ENCODE measurements at places on chromosomes 12 and 14. TPM values are rescaled to one million over a fixed set of nuclear protein-coding genes. Genes with fewer than 3 reads are reported as not detected.

Gene LRIG3
- 211 TPM for total RNA-seq

Gene ERO1A
- 106 TPM for total RNA-seq

Gene B3GNT4
- not detected for total RNA-seq

Gene ALDH2
- total RNA-seq, result 57.9 TPM

Gene CCDC184
- total RNA-seq, result 0.33 TPM

Gene ALG10
- 5.7 TPM for total RNA-seq

Gene FGD4
- 19.2 TPM for total RNA-seq

Gene C12orf50
- 0.17 TPM for total RNA-seq

Gene RFLNA
- not detected for total RNA-seq

Gene TSPAN11
- 1.0 TPM for total RNA-seq

Gene GCN1
- 146 TPM for total RNA-seq

Gene SLC6A13
- 0.17 TPM for total RNA-seq

Gene DBX2
- total RNA-seq, result not detected

Gene PYGL
- 90.3 TPM for total RNA-seq

Gene LUM
- 202 TPM for total RNA-seq

Gene EMC9
- 11.1 TPM for total RNA-seq

Gene NUBPL
- 9.4 TPM for total RNA-seq

Gene L3HYPDH
- total RNA-seq, result 55.1 TPM

Gene PIWIL1
- total RNA-seq, result not detected

Gene KLHL28
- 10.2 TPM for total RNA-seq

Gene PDE3A
- total RNA-seq, result 2.6 TPM

Gene IL26
- total RNA-seq, result not detected

Gene AMDHD1
- total RNA-seq, result 0.33 TPM

Gene TTC9
- total RNA-seq, result 0.15 TPM

Gene SOCS4
- total RNA-seq, result 13.2 TPM

Gene CARMIL3
- total RNA-seq, result 0.33 TPM

Gene NXPH4
- total RNA-seq, result 3.2 TPM

Gene ERBB3
- total RNA-seq, result 0.33 TPM

Gene MYF5
- total RNA-seq, result not detected

Gene KRT74
- total RNA-seq, result not detected

Gene ARL6IP4
- total RNA-seq, result 137 TPM

Gene CRIP1
- total RNA-seq, result 2.5 TPM

Gene BDKRB1
- 9.7 TPM for total RNA-seq

Measured in smooth muscle cell of trachea (primary cell).